ENCODE measurements at places on chromosomes 2 and 18.

- DNase-seq = no peak
These were observed 297.2 kb downstream of the NCKAP5 start for GRCh38 chr2:133271105-133271504.

DNA sequence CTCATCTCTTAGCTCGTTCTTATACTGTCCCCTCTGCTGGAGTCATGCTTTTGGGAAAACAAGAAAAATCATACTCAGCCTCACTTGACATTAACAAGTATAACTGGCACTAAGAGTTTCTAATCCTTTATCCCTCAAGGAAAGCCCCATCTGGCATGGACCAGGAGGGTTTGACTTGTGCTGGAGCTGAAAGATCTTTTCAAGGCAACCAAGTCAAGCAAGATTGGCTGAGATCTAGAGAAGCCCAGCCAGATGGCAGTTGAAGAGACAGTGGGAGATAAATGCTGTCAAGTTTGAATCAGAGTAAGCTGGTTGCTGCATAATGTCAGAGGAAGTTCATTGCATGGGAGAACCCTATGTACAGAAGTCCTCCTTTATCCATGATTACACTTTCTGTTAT, 336.5 kb upstream of the LRP1B start:
- DNase-seq = no peak

- peak; percentile 24 for DNase-seq
These were observed 35.8 kb downstream of the PUM2 start for GRCh38 chr2:20314562-20315501.

DNA sequence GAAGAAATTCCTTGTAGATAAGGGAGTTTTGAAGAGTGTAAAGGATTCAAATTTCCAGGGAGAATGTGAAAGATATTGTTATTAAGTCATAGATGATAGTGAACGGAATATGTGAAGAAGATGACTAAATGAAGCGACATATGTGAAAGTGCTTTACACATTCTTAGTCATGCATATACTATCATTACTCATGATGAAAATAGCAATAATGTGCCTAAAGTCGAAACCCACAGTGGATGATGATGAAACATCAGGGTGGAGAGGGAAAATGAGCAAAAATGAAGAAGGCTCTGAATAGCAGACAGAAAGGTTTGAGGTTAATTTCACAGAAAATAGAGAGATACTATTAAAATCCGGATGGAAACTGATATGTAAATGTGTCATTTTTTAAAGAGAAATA, 1237.1 kb downstream of the LRP1B start:
- peak; percentile 60 for DNase-seq

DNA sequence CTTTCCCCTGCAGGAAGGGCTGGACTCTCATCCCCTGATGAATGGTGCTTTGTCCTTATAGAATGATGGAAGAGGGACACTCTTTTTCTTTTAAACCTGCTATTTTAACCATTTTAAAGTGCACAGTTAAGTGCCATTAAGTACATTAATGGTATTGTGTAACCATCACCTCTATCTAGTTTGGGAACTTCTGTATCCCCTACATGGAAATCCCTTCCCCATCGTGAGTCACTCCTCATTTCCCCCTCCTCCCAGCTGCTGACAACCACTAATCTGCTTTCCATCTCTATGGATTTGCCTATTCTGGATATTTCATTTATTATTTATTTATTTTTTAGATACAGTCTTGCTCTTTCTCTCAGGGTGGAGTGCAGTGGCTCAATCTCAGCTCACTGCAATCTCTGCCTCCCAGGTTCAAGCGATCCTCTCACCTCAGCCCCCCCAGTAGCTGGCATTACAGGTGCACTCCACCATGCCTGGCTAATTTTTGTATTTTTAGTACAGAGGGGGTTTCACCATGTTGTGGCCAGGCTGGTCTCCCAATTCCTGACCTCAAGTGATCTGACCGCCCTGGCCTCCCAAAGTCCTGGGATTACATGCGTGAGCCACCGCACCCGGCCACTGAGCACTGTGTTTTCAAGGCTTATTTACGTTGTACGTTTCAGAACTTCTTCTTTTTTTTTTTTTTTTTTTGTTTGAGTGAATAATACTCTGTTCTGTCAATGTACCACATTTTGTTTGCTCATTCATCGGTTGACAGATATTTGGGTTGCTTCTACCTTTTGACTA, 15.8 kb downstream of the DGKD start:
- DNase-seq = no peak

GRCh38 chr18:75124551-75124950, 84.4 kb downstream of the PTGR3 start:
- DNase-seq = no peak

- no peak for DNase-seq
These were observed 14.3 kb upstream of the STAM2 start for GRCh38 chr2:152189622-152190495.

DNA sequence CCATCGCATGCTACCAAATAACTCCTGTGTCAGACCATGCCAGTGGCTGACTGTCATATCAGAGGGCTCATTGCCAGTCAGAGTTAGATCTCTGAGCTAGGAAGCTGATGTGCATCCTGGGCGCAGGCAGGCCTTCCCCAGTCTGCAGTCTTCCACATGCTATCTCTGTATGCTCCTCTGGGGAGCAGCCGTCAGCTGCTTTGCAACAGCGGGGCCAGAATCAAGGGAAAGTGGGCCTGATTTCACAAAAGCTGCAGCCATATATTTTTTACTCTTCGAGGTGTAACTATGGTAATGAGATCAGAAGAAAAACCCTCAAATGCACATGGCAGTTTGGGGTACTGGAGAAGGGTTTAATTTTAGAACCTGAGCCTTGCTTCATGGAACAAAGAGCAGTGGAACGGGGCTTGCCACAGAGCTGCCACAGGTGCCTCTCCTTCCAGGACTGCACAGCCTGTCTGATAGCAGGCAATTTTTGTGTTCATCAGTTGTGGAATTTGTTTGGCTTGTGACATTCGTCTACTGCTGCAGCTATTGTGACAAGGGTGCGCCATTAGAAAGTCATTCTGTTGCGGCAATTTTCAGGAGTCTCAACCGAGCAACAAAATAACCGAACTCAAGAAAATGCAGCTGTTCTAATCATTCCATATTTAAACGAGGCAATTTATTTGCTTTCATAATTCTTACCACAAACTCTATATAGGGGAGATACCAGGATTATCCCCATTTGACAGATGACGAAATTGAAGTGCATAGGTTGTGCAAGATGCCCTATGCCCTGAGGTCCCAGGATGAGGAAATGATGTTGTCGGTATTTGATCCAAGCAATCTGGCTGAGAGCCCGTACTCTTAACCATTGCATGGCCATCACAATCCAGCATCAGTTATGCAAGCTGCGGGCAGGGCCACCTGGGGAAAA, 109.6 kb upstream of the CYRIA start:
- DNase-seq = no peak

GRCh38 chr2:120271711-120272379, 19.2 kb downstream of the RALB start:
- DNase-seq = no peak

DNA sequence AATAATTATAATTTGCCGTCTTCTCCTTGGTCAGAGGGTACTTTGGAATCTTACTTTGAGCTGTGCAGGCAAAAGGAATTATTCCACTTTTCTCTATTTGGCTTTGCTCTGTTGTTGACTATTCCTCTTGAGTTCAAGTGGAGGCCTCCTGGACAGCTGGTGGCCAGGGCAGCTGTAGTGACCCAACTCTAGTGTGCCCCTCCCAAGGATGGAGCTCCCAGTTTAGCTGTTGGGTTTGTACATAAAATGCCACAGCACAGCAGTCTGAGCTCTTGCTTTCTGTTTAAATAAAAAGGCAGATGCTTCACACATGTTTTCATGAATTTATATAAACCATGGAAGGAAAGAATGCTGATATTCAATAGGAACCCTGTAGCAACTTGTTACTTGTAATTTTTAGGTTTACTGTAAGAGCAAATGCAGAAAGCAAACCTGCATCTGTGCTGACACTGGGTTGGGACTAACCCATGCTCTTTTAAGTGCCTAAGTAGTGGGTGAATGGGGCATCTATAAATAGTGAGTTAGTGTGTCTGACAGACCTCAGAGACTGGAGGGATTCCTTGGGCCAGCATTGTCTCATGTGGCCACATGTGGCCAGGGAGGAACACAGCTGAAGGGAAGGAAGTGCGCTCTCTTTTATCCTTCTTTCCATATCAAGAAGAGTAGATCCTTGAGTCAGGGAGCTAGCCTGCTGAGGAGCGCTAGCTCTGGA, 121.8 kb downstream of the FHOD3 start:
- DNase-seq = no peak

DNA sequence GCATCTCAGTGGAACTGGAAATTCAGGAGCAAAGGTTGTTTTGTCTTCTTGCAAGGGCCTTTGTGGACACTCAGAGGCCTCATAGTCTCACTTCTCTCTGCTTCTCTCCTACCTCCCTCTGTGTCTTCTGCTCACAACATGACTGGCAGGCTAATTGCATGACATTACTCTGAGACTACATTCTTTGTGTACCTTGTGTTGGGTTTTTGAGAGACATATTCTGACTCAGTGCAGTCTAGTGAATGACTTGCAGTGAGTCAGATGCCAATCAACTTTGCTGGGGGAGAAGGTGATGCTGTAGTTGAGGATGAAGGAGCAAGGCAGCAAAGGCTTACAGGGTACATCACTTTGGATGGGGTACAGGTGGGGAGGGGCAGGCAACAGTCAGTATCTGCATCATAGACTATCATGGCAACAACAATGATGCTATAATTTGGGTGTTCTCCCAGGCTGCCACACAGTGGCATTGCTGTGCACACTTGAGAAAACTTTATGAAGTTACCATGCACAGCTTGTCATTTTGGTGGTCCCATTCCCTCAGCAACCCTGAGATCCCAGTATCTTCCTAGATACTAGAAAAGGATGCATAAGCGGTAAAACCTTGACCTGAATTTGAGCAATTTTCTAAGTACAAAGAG, 69.3 kb upstream of the SLC16A14 start:
- DNase-seq = no peak

DNA sequence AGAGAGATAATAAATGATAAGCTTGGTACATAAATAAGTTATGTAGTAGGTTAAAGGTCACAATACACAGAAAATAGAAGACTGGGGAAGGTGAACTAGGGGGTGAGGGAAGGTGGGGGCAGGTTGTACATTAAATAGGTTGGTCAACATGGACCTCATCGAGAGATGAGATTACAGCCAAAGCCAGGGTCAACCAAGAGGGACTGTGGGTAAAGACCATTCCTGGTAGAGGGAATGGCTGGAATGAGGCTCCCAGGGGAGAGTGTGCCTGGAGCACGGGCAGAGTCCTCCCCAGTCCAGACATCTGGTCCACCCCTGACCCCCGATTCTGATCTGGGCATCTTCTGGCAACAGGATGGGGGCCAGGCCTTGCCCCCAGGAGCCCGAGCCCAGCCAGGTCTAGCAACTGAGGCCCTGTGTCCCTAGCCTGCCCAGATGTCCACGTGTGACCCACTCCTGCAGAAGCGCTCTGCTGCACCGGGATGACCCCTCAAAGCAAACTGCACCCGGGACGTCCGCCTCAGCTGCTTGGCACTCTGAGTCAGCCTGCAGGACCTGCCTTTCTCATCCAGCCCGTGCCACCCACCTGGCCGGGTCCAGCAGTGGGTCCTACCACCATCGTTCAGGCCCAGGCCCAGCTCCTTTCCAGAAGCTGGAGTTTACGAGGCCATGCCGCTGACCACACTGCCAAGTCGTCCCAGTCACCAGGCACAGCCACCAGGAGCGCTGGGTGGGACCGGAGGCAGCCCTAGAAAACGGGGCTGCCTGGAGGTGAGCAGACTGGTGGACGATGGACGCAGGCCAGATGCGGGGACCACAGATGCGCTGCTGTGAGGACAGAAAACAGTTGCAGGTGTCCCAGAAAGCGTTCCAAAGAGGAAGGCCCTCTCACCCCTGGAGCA, 56.2 kb upstream of the ID2 start:
- DNase-seq = no peak

DNA sequence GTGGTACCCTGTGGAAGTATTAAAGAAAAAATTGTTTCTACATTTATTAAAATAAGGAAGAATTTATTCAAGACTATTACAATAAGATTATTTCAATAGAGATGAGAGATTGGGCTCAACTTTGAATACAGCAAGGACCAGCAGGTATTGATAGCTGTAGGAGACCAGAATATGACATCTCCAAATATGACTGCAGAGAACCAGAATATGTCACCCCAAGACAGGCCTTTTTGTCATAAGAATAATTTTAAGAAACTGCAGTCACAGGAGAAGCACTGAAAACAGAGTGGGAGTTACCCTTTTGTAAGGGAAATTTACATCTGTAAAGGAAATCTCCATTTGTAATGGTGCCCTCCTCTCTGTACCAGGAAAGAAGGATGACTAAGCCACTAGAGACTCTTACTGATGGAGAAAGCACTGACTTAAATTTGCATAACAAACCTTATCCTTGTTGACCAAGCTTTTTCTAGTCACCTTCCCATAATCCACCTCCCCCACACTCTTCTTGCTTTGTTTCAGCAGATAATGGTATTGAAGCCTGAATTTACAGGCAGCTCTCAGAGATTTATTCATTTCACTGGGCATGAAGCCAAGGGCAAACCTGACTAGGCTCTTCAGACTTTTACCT, 145.1 kb upstream of the RMP24 start:
- DNase-seq = no peak

DNA sequence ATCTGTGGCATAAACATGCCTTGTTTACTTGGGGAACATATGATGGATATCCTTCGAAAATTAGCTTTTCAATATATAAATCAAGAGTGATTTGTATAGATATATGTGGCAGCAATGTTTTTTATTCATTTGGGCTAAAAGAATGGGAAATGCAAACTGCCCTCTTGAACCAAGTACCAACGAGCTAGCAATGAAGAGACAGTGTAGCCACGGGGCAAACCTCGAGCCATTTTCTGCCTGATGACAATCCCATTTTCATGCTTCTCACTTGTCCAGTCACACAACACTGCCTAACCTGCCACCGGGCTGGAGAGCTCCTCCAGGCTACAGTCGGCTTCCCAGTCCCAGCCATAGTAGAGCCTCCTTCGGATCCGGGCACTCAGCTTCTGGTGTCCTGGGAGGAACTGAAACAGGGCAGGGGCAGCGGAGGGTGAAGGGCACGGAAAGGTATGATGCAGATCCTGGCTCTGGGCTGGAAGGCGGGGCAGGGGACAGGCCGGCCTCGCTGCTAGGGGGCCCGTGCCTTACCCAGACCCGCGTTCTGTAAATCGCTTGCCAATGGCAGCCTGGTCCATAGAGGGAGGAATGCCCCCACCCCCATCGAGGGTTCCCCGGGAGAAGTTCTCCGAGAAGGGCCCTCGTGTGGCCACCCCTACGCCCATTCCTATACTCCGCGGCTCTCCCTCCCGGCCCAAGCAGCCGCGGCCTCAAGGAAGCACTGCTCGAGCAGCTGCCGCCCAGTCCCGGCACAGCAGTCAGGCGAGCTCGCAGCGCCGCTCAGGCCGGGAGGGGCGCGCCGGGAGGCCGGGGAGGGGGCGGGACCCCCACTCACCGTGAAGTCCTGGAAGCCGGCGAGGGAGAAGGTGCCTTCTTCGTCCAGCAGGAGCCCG, 552 bp downstream of the CNPPD1 start:
- DNase-seq = no peak

GRCh38 chr2:218734190-218734975, 23.7 kb downstream of the TTLL4 start:
- DNase-seq = no peak

GRCh38 chr2:28649481-28650265, 102.0 kb upstream of the PPP1CB start:
- DNase-seq = no peak

Data from non-pigmented ciliary epithelial cell (primary cell).